Regular cardiac myocyte (primary cell): ENCODE measurements at places on chromosomes 13 and 19. TPM values are rescaled to one million over a fixed set of nuclear protein-coding genes. Genes with fewer than 3 reads are reported as not detected.

TICAM1 gene
- 1.9 and 2.3 TPM in 2 replicates for total RNA-seq

ZNF677 gene
- total RNA-seq = 9.4 and 19.2 TPM in 2 replicates

N4BP2L1 gene
- total RNA-seq = 0.58 and 8.2 TPM in 2 replicates

SIAH3 gene
- not detected in 2 replicates for total RNA-seq
